Stimulated activated CD4-positive, alpha-beta T cell treated with anti-CD3 and anti-CD28 coated beads, Interleukin-12 subunit alpha, Interleukin-12 subunit beta, amount 100 ng/mL, for 4 hours (primary cell): ENCODE measurements at places on chromosomes 6 and 20.
A peak's percentile ranks its signal among the peaks of the same experiment; 100 is the strongest.

DNA sequence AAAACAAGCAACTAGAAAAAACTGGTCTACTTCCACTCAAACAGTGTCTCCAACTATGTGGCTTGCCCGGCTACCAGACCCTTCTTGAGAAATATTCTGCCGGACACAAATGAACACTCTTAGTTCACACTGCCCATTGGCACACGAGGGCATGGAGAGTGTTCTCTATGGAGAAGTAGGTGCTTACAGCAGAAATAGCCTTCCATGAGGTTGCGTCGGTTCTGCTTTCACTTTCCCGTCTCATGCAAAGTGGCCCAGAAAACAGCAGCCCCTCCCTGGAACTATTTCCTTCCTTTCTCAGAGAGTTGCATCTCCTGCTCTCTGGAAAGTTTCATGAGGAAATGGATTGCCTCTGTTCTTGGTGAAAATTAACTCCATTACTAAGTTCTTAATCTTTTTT, 9.5 kb upstream of the HLA-DOA start:
- DNase-seq = peak; percentile 16

- no peak for DNase-seq
These were observed 26.3 kb upstream of the ZNF318 start for GRCh38 chr6:43395776-43396175.

- DNase-seq = no peak
These were observed 3.6 kb downstream of the DOP1A start for GRCh38 chr6:83071023-83071422.

DNA sequence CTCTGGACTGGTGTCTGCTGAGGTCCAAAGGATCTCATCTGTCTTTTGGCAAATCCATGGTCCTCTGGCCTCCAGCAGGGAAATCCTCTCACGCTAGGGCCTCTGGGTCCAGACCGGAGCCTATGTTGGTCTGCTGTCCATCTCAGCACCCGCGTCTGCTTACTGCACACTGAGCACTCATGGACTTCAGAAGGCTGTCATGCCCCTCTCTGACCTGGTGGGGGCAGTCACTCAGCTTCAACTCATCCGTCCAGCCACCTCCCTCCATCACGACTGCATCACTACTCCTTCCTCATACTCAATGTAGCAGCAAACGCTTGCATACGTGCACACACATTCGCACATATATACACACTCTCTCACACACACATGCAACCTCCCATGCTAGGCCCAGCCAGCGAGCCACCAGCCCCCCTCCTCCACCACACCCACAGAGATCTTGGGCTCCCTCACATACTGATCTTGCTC, 33.3 kb downstream of the GABRR2 start:
- peak; percentile 13 for DNase-seq

DNA sequence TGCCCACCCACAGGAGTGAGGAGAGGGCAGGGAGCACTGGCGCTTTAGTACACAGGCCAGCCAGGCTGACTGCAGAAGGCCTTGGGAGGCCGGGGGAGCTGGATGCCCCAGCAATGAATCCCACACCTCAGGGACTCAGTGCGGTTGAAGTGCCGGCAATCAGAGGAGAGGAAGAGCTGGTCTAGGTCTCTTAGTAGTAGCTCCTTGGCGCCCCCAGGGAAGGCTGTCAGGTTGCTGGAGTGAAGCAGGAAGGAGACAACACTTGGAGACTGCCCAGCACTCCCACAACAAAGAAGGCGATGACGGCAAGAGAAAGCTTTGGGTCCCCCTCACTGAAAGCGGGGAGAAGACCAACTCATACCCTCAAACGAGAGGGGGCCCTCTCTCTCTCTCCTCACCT, 8.3 kb upstream of the TNXB start:
- no peak for DNase-seq

- DNase-seq = no peak
These were observed 25.4 kb downstream of the ZKSCAN8 start for GRCh38 chr6:28167068-28167467.

DNA sequence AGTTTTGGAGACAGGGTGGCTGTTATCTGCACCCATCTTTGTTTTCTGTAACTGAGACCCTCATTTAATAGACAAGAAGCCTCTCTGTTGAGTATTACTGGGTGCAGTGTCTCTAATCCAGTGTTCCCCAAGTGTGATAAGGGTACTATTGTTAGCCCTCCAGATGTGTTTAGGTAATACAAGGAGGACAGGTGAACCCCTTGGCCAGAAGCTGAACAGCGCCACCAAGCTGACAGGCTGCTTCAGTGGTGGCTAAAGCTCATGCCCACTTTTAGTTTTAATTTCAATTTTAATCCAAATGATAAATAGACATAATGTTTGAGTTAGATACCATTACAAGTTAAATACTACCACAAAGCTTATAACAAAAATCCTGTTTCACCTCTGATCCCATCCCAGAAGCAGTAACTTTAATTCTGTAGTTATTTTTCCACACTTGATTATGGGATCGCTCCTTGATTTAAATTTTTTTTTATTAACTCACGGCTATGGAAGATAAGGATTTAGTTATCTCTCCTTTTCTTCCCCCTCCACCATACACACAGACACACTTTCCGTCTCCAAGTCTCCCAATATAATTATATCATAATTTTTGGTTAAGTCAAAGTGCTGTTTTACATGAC, 8.4 kb upstream of the STK35 start:
- no peak for DNase-seq
